ENCODE measurements at places on chromosomes 4 and X.

DNA sequence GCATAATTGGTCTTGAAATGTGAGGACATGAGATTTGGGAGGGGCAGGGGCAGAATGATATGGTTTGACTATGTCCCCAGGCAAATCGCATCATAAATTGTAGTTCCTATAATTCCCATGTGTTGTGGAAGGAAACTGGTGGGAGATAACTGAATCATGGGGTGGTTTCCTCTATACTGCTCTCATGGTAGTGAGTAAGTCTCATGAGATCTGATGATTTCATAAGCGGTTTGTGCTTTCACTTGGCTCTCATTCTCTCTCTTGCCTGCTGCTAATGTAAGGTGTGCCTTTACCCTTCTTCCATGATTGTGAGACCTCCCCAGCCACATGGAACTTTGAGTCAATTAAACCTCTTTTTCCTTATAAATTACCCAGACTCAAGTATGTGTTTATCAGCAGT is 2595.9 kb downstream of the PCDH7 start:
- no peak for DNase-seq

GRCh38 chr4:48756689-48757220 is 23.3 kb downstream of the FRYL start:
- DNase-seq = no peak

- no peak for DNase-seq
These were observed 186.6 kb upstream of the MAOA start for GRCh38 chrX:43469391-43470054.

- DNase-seq = no peak
These were observed 94.5 kb upstream of the ZNF827 start for GRCh38 chr4:146033149-146033548.

- no peak for DNase-seq
These were observed 6.1 kb downstream of the GASK1B start for GRCh38 chr4:158166701-158167100.

GRCh38 chrX:9227276-9227675 is 193.3 kb upstream of the FAM9B start:
- DNase-seq = no peak

GRCh38 chr4:183362916-183363542 is 40.8 kb upstream of the CLDN24 start:
- no peak for DNase-seq

GRCh38 chrX:54495814-54496516 is at the start of gene FGD1:
Gene FGD1 (minus strand): TSS chrX:54496234. CDS start chrX:54495432, 802 bp downstream.
- no peak for DNase-seq

- no peak for DNase-seq
These were observed 561 bp downstream of the IRAK1 start for GRCh38 chrX:154019061-154019621.

- no peak for DNase-seq
These were observed 45.7 kb downstream of the ELF2 start for GRCh38 chr4:139131209-139131870.

- no peak for DNase-seq
These were observed 10.4 kb downstream of the OGT start for GRCh38 chrX:71543316-71543715.

DNA sequence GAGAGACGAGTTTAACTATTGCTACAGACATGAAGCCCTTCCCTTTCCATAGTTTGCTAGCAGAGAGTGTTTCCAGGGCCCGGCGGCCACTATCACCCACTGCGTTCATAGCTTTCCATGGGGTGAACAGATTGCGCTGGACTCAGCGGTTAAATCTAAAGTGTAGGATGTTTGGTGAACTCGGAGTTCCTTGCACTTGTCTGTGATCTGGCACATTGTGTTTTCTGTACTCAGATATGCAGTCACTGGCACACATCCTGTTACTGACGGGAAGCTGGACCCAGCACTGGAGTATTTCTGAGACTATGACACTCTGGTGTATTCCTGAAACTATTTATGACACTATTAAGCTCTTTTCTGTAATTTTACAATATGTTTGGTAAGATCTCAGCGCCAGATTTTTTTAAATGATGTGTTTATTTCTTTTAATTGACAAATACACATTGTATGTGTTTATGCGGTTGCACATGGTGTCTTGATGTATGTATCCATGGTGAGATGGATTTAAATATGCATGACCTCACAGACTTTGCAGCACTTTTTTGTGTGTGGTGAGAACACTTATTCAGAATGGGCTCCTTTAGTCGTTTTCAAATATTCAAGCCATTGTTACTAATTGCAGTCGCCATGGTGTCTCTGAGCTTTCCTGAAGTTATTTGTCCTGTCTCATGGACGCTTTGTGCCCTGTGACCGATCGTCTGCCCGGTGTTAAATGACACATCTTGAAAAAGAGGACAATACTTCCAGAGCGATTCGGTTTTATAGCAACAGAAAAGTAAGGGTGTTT is 14.1 kb downstream of the CD99 start:
- no peak for DNase-seq

- DNase-seq = no peak
These were observed 108.1 kb downstream of the DHX15 start for GRCh38 chr4:24476282-24476681.

DNA sequence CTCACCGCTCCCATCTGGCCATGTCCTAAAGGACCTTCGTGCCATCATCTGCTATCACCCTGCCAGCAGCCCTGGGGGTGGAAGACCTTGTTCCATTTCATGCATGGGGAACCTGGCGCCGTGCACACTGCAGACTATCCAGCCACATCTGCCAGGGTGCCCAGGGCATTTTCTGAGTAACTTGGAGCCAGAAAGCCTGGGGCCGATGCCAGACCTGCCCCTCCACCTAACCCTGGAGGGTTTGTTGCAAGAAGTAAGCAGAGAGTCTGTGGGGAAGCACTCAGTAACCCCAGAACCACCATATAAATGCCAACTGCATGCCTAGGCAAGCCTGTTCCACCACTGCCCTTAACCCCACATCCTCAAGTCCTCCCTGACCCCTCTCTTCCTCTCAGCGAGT is 7.3 kb downstream of the HAUS7 start:
- DNase-seq = no peak

DNA sequence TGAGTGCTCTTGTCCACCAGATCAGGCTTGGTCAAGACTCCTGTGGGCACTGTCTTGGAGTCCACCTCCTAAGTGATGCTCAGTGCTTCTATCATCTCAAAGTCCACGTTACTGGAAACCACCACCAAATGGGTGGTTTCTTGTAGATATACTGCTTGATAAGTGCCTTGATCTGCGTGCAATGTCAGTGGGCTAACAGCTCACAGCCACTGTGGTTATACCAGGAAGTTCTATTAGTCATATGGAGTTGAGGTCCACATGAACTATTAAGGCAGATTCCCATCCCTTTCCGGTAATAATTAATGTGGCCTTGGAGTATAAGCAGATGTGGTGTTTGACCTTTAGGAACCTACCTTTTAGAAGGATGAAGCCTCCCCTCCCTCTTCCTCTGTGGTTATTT is 161.9 kb downstream of the ZNF518B start:
- no peak for DNase-seq

GRCh38 chr4:95049551-95050233 is 291.9 kb downstream of the BMPR1B start:
- no peak for DNase-seq

- DNase-seq = no peak
These were observed 119.6 kb downstream of the KLHL13 start for GRCh38 chrX:117996918-117997480.

GRCh38 chrX:134115270-134115669 is 121.7 kb upstream of the CCDC160 start:
- DNase-seq = no peak

- peak; percentile 38 for DNase-seq
These were observed 966 bp downstream of the PDGFC start for GRCh38 chr4:156970501-156971164.

- DNase-seq = no peak
These were observed 5.8 kb downstream of the MID1IP1 start for GRCh38 chrX:38806875-38807621.

DNA sequence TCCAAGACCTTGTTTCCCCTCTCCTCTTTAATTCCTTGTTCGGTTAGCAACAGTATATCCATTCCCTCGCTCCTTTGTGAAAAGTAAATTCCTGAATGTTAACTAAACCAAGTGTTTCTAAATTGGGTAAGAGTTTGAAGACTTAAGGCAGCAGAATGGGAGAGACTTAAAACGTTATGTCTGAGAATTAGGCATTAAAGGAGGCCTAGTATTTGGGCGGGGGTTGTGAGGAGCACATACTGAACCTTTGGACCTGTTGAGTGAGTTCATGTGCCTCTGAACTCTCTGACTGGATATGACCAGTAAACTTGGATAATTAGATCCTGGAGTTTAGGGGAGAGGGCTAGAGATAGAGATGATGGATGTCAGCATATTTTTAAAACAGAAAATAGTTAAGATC is 1.2 kb downstream of the MSMO1 start:
- no peak for DNase-seq

DNA sequence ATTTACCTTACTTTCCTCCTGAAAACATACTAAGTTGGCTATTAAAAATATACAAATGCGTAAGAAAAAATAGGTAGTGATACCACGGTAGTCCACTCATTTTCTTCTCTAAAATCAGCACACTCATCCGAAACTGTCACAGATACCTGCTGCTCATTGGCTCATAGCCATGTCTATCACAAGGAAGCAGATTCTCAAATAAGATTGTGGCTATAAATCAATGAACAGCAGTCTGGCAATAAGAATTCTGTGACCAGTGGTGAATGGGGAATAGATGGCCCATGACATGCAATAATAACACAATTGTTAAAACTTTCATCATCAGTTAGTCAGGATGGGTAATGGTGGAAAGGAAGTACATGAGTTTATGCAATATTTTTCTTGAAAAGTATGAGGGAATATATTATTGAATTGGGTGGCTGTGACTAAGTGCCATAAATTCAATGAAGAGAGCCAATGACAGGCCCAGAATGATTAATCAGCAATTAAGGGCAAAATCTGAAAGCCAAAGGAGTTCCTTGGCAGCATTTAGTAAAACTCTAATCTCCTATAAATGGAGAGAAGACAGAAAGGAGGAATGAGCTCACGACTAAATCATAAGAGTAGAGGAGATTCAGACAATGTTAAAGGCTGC is 202.3 kb upstream of the NEIL3 start:
- no peak for DNase-seq

DNA sequence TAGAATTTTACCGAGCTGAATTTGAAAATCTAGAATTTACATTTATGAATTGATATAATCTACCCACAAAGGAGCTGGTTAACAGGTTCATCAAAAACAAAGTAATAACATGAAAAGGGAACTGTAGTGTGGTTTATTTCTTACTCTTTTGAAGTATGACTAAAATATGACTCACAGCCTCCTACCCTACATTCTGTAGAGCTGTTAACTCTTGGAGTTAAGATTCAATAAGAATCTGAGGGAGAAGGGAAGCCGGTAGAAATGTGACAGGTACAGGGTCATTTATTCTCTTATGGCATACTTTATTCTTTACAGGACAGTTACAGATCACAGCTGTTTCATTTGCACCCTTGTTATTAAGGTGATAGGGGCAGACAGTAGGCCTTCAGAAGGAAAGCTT is 132.2 kb upstream of the FAM47B start:
- peak; percentile 0 for DNase-seq

DNA sequence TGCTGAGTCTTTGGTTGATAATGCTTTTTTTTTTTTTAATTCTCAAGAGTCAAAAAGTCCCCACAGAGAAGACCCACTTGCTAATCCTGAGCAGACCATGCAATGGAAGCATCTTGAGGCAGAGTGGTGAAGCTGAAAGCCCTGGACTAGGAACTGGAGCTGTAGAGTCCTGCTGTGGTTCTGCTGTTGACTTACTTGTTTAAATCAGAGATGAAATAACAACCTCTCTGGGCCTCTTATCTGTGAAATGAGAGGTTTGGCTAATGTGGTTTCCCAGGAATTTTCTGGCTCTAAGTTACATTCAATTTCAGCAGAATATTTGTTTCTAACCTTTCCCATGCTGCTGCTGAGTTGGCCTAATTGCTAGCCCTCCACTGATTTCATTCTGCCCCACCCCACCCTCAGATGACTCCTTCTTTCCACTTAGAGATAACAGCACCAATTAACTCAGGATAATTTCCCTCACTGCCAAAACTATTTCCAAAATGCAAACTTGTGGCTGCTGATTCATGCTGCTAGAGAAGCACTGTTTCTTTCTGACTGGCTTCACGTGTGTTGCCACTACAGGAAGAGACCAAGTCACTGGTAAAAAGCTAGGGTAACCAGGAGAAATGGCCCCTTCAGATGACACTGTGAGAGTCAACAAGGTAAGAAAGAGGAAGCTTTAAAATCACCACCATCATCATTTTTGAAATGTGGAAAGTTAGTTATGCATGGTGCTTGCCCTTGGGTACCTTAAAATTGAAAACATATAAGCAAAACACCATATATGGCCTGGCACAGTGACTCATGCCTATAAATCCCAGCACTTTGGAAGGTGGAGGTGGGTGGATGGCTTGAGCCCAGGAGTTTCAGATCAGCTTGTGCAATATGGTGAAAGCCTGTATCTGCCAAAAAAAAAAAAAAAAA is 326.4 kb downstream of the DCHS2 start:
- DNase-seq = no peak

DNA sequence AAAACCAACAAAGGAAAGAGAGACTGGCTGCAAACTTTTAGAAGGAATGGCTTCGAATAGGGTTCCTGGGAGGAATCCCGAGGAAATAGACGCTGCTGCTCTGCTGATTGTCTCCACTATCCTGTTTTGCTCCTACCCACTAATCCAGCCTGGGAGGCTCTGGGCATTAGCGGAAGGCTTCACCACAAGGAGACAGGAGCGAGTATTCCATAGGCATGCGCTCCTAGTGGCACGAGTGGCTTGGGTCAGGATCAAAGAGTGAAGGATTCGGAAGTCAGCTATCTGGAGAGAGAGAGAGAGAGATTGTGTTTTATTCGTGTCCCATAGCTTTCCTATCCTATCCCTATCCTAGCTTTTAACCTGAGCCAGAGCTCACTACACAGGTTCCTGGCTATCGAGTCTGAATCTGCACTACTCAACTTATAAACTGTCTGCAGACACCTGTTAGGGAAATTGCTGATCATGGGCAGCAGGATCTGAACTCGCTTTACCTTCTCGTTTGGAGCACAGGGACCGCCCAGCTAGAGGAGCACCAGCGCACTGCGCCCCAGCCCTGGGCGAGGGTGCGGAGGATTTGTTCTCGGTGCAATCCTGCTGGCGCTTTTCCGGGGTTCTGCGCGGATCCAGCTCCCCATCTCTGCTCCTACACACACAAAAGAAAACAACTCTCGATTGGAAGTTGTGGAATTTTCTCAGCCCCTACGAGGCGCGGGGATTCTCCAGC is 740 bp upstream of the NPY2R start:
- no peak for DNase-seq

Measured in caudate nucleus (tissue), 63 donors.